ENCODE measurements at places on chromosomes 4 and X. TPM values are rescaled to one million over a fixed set of nuclear protein-coding genes. Genes with fewer than 3 reads are reported as not detected.

The SPACA5 gene
- total RNA-seq = not detected

The TIGD4 gene
- not detected for total RNA-seq

DNA sequence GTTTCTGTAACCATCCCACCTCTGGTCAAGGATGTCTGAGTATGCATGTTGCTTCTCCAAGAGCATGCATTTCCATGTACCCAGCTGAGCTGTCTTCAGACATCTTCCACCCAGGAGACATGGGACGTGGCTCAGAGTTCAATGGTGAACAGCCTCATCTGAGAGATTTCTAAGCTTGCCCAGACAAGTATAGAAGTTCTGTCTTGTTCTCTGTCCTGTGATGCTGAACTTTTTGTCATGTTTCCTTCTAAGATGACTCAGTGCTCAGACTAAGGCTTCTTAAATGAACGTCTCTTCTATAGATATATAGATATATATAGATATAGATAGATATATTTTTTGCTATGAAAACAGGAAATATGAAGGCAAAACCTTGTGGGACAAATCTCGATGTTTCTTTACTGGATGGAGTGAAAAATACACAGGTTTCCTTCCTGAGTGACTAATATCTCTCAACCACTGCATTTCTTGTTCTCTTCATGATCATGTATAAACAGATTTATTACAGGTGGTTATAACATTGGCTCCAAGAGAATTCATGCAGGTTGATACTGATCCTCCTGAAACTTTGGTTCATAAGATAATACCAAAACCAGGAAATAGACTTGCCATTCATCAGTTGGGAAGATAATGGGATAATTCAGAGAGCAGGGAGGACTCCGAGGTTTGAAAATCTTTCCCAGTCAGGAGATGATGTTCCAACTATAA lies 168.2 kb downstream of the ZNF518B start:
- no peak for DNase-seq

DNA sequence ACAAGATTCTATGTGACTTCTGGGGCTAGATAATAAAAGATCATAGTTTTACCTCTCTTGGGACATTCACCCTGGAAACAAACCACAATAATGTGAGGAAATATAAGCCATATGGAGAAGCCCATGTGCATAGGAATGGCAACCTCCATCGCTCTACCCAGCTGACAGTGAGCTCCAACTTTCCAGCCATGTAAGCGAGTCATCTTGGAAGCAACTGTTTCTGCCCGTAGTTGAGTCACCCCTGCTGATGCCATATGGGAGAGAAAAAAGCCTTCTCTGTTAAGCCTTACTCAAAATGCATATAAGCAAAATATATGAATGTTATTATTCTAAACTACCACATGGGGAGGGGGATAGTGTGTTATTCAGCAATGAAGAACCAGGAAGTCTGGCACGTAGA lies 31.4 kb upstream of the RELL1 start:
- no peak for DNase-seq

GRCh38 chrX:40871385-40872082 lies 136.2 kb upstream of the MED14 start:
- no peak for DNase-seq

DNA sequence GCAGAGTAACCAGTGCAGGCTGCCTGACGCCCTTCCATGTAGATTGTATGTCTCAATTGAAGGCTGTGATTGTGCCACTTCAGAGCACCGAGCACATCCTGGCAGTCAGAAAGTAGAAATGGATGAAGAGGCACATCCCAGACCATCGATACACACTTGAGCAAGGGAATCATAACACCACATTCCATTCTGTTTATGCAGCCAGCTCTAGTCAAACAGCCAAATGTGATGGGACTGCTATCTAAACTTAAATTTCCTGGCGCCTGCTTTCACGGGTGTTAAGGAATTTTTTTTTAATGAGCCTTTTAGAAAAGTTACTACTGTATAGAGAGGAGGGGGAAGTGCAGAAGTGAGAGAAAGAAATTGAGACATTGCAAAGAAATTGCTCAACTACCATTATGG lies 84.4 kb downstream of the PPARGC1A start:
- no peak for DNase-seq

GRCh38 chrX:6464726-6465125 lies 70.2 kb downstream of the VCX3A start:
- DNase-seq = no peak

DNA sequence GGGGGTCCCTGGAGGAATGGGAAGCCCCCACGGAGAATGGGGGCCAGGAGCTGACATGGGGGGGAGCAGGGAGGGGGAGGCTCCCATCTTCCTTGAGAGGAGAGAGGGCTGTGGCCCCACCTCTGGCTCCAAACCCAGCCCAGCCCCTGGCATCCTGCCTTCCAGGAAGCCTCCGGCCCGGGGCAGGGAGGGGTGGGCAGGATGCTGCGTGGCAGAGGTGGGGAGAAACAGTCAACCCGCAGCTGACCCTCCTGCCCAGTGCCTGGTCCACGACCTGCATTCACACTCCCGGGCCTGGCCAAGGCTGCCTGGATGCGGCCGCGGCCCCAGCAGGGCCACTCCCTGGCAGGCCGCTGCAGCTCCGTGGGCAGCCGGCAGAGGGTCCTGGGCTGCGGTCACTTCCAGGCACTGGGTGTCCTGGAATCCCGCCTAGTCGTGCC lies 39.0 kb downstream of the CPLX1 start:
- DNase-seq = peak; percentile 67

The RRAGB gene
- total RNA-seq = 14.9 TPM

- DNase-seq = no peak
These were observed 316.8 kb downstream of the HS3ST1 start for GRCh38 chr4:11111876-11112275.

GRCh38 chrX:106774981-106775380 lies 27.5 kb upstream of the TBC1D8B start:
- no peak for DNase-seq

The SHISA3 gene
- total RNA-seq = 5.8 TPM

DNA sequence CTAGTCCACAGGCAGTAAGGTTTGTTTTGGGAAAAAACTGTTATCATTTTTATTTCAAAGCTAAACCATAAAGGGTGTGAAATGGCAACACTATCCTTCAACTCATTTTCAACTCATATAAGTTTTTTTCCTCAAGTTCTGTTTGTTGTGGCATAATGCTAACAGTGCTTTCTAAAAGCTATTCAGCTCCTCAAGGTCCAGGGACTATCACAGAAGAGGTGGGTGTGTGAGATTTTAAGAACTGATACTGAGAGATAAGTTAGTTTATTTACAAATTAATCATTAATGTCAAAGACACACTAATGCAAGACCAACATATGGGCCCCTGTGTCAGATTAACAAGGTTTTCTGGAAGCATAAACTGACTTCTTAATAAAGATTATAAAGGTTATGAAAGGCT lies 11.8 kb downstream of the UGT2B15 start:
- no peak for DNase-seq

DNA sequence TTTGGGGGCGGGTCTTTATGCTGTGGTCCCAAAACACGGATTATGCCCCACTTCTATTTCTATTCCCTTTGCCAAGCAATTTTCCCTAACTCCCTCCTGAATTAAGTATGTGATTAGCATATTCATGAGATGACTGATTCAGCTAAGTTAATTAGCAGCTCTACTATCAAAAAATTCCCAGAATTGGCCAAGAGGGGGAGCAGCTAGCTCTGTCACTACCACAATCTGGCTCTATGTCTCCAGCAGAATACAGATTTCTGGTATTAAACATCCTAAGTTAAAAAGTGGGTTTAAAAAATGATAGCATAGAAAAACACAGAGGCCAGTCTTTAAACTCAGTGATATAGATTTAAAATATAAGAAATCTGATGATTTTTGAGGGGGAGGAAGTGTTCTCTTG lies 80.3 kb downstream of the GPC4 start:
- DNase-seq = no peak

The SHROOM4 gene
- 43.5 TPM for total RNA-seq

The SPP1 gene
- 45.4 TPM for total RNA-seq

The KCTD8 gene
- 0.67 TPM for total RNA-seq

- DNase-seq = no peak
These were observed 223.9 kb upstream of the ANKRD50 start for GRCh38 chr4:124936427-124936826.

- DNase-seq = no peak
These were observed 93.1 kb downstream of the SLC16A2 start for GRCh38 chrX:74514384-74514783.

- DNase-seq = no peak
These were observed 225.4 kb downstream of the ARHGAP24 start for GRCh38 chr4:85700362-85700761.

GRCh38 chrX:153468008-153468580 lies 2.3 kb downstream of the HAUS7 start:
- DNase-seq = no peak

DNA sequence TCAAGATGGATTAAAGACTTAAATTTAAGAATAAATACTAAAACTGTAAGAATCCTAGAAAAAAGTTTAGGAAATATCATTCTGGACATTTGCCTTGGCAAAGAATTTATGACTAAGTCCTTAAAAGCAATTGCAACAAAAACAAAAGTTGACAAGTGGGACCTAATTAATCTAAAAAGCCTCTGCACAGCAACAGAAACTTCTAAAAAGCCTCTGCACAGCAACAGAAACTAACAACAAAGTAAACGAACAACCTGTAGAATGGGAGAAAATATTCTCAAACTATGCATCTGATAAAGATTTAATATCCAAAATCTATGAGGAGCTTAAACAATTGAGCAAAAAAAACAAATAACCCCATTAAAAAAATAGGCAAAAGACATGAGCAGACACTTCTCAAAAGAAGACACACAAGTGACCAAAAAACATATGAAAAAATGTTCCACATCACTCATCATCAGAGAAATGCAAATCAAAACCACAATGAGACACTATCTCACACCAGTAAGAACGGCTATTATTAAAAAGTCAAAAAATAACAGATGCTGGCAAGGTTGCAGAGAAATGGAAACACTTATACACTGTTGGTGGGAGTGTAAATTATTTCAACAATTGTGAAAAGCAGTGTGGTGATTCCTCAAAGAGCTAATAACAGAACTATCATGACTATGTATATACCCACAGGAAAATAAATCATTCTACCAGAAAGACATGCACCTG lies 5.5 kb upstream of the OPRPN start:
- DNase-seq = no peak

- peak; percentile 87 for DNase-seq
These were observed 331 bp downstream of the SETD7 start for GRCh38 chr4:139555705-139556070.

The PHOX2B gene
- total RNA-seq = not detected

DNA sequence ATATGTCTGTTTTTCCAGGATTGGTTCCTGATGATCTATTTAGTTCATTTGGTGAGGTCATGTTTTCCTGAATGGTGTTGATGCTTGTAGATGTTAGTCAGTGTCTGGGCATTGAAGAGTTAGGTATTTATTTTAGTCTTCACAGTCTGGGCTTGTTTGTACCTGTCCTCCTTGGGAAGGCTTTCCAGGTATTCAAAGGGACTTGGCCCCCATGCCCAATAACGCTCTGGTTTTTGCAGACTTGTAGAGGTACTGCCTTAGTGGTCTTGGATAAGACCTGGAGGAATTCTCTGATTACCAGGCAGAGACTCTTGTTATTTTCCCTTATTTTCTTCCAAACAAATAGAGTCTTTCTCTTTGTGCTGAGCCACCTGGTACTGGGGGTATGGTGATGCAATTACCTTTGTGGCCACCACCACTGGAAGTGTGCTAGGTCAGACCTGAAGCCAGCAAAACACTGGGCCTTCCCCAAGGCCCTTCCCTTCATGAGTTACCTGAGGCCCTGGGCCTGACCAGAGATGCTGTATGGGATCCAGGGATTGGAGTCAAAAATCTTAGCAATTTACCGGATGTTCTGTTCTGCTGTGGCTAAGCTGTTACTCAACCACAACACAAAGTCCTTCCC lies 63.3 kb upstream of the RXFP1 start:
- no peak for DNase-seq

DNA sequence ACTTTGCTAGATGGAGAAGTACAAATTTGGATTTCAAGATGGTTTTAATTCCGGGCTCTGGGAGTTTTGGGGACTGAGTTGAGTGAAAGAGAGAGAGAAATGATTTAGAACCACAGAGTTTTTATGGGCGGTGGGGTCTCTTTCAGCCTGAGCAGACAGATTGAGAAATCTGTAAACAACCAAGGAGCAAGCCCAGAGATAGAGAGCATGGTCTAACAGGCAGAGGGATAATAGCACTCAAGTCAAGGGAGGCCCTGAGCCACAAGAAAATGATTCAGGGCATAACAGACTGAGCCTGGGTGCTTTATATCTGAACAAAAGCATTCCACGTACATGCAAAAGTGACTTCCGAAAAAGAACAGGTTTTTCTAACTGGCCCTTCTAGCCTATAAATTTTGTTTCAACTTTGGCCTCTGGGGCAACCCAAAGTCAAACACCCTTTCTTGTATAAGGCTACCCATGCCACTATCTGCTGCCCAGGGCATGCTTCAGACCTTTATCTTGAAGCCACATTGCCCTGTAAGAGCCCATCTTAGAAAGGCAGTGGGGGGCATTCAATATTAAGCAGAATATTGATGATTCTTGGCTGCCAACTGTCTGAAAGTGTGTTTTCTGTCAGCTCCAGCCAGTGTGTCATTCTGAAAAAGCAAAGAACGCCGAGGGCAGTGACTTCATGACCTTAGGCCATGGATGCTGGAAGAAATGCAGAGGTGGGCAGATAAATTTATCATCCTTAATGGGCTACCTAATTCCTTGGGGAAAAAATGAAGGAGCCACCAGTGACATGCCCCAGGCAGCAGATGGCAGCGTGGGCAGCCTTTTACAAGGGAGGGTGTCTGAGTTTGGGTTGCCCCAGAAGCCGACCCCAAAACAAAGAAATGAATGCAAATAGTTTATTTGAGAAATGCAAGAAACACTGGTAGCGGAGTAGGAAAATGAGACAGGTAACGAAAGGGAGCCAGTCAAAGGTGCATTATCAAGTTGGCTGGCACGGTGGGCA lies 637.6 kb downstream of the MID1IP1 start:
- DNase-seq = no peak

The FMR1NB gene
- total RNA-seq = not detected

DNA sequence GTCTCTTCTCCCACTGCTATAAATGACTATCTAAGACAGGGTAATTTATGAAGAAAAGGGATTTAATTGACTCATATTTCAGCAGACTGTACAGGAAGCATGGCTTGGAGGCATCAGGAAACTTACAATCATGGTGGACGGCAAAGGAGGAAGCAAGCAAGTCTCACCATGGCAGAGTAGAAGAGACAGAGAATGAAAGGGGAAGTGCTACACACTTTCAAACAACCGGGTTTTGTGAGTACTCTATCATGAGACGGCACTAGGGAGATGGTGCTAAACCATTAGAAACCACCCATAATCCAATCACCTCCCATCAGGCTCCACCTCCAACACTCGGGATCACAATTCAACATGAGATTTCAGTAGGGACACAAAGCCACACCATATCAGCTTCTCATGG lies 11.1 kb downstream of the UBE2NL start:
- no peak for DNase-seq

The GPR119 gene
- not detected for total RNA-seq

The SERTM2 gene
- 1.6 TPM for total RNA-seq

The GLUD2 gene
- total RNA-seq = 1.6 TPM

- no peak for DNase-seq
These were observed 746 bp downstream of the PPAT start for GRCh38 chr4:56434599-56435139.

GRCh38 chrX:67613366-67613765 lies 69.5 kb downstream of the AR start:
- no peak for DNase-seq
